Epithelial cell of prostate (primary cell): ENCODE measurements at places on chromosomes 6 and 20.
A peak's percentile ranks its signal among the peaks of the same experiment; 100 is the strongest.

DNA sequence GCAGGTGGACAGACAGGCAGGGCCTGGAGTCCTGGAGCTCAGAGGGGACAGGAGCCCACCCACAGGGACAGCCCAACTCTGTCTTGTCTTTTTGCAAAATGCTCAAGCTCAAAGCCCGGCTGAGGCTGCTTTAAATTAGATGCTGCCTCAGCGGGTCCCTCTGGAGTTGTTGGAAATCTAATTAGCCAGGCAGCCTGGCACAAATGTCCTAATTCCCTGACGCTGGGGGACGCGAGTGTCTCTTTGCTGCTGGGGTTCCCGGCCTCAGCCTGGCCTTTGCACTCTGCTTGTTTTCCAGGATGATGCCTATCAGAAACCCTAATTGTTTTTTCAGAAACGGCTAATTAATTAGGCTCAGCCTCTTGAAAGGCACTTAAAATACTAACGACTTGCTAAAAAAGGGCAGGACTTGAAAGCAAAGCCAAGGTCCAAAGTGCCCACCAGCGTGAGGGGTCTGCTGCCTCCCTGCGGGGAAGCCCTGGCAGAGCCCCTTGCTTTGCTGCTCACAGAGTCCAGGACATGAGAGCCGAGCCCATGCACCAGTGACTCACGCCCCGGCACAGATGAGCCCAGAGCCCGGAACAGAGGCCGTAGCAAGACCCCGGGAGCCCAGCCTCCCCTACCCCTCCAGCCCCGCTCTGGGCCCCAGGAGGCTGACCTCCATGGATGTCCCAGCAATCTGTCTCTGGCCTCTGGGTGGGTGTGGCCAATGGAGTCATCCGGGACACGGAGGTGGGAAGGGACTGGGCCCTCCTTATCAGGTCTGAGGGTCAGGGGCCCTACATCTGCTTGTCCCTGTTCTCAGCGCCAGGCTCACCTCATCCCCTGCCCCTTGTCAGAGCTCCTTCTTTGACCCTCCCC lies 46.0 kb upstream of the BHLHE23 start:
- no peak for DNase-seq

- DNase-seq, result no peak
These were observed 524.3 kb downstream of the PRKN start for GRCh38 chr6:162203287-162203686.

DNA sequence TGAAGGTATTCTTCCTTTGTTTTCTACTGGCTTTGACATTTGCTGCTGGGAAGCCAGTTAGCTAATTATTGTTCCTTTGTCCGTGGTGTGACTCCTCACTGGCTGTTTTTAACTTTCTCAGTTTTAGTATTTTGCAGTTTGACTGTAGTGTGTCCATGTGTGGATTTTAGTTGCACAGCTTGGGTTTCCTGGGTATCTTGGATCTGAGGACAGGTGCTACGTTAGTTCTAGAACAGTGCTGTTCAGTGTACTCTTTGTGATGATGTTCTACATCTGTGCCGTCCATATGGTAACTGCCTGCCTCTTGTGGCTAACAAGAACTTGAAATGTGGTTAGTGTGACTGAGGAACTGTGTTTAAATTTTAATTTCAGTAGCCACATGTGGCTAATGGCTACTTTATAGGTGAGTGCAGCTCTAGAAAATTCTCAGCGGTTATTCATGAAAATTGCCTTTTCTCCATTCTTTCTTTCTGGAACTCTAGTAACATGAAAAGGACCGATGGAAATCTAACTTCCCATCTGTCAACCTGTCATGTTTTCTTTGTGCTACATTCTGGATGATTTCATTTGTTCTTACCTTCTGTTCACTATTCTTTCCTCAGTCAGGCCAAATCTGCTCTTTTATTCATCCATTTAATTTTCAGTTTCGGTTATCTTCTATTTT lies 7.4 kb downstream of the SNX9 start:
- DNase-seq, result no peak

- no peak for DNase-seq
These were observed 29.7 kb downstream of the ESR1 start for GRCh38 chr6:151837223-151837622.

- DNase-seq, result no peak
These were observed 52.0 kb upstream of the BMP2 start for GRCh38 chr20:6715401-6715941.

- no peak for DNase-seq
These were observed 20.4 kb downstream of the SNPH start for GRCh38 chr20:1286267-1287024.

DNA sequence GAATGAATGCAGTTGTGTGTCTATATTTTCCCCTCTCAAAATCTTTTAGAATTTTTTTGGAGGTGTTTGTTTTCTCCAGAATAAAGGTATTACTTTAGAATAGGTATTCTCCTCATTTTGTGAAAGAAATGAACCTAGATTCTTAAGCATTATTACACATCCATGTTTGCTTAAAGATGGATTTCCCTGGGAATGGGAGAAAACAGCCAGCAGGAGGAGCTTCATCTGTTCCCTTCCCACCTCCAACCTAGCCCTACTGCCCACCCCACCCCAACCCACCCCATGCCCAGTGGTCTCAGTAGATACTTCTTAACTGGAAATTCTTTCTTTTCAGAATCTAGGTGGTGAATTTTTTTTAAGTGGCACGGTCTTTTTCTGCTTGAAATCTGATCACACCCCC lies 127.8 kb downstream of the CD109 start:
- no peak for DNase-seq

GRCh38 chr20:38219006-38219950 lies 41.3 kb downstream of the KIAA1755 start:
- DNase-seq, result no peak

DNA sequence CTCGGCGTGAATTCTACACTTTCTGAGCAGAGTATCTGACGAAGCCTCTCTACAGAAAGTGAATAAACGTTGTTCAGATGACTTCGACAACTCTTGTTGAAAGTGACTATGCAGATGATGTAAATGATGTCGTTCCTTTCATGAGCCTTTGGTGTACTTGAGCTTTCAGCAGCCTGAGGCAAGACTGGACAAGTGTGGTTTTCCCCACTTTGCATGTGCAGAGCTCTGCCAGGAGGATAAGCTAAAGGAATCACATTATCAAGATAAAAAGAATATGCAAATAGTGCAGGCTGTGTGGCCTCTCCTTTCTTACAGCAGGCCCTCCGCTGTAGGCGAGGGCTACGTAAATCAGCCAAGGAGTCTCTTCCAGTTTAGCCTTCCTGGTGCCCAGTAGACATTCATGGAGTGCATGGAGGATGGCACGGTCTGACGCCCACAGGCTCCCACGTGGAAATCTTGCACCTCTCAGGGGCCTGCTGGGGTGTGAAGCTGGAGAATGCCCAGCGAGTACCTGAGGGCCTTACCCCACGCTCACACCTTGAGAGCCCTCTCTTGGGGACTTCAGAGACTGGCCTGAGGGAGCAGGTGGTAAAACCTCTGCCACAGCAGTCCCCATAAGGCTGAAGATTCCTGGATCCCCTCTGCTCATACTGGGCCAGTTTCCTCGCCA lies 54.9 kb downstream of the RPP40 start:
- DNase-seq, result no peak

GRCh38 chr20:54208548-54209176 lies 775 bp downstream of the PFDN4 start:
- DNase-seq, result no peak

- DNase-seq, result no peak
These were observed 69.4 kb downstream of the SLC22A3 start for GRCh38 chr6:160417550-160417949.

- no peak for DNase-seq
These were observed 60.3 kb downstream of the RSPO3 start for GRCh38 chr6:127178746-127179145.

DNA sequence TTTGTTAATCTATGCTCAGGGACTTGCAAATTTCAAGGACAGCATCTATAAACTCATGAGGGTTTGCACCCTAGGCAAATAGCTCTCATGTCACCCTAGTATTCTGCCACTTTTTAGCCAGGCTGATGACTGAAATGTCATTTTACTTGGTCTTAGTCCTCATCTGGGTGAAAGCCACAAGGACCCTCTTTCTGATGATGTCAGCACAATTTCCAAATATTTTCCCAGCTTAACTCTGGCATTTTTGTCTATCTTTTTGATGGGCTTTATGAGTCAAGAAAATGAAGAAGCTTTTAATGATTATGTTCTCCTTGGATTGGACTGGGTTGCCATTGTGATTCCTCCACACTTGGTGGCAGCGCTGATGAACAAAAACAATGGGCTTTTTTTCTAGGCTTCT lies 420.1 kb upstream of the BTBD3 start:
- no peak for DNase-seq

DNA sequence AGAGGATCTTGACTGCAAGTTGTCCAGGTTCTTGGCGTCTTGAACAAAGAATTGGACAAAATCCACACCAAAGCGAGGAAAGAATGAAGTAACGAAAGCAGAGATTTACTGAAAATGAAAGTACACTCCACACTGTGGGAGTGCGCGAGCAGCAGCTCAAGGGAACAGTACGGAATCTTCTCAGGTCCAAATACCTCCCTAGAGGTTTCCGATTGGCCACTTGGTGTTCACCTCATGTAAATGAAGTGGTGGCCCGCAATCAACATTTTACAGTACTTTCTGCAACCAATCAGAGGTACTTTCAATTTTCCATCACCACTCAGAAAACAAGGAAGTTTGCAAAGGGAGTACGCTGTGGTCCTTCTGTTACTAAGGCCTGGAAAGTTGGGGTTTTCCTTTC lies 122.4 kb downstream of the PTPRK start:
- DNase-seq, result no peak

GRCh38 chr6:100466410-100467128 lies 1.8 kb upstream of the SIM1 start:
- DNase-seq, result no peak

DNA sequence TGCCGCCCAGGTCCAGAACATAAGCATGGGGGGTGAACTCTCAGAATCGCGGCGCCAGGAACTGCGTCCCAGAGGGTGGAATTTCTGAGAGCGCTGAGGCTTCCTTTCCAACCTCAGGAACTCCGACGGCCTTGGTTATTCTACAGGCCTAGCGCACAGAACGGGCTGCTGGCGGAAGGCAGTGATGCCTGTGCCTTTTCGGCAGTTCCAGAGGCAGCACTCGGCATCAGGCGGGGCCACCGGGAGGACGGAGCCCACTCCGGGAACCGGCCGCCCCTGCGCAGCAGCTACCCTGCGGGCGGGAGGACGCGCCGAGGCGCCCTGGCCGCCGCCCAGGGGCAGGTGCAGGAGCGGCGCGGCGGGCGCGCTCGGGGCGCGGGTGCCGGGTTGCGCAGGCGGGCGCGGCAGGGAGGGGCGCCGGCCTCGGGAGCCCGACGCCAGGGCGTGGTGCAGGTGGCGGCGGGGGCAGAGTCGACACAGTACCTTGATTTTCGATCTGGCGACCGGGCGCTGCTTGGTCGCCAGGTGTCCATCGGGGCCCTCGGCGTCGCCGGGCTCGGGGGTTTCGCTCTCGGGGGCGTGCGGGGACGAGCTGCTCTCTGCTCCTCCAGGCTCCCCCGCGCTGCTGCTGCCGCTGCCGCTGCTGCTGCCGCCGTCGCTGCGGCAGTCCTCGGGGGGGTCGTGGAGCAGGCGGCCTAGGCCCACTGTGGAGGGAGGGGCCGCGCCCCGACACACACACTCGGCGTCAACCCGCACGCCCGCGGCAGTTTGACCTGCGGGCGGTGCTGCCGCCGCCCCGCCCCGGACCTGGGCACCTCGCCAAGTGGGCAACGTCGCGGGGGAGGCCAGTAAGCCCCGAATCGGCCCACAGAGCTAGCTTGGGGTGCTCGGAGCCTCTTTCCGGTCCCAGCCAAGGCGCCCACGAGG lies 1.3 kb downstream of the OVOL2 start:
- DNase-seq, result no peak

GRCh38 chr6:127737768-127738167 lies 160.8 kb downstream of the C6orf58 start:
- peak; percentile 1 for DNase-seq

GRCh38 chr6:126333729-126334128 lies 6.2 kb upstream of the CENPW start:
- DNase-seq, result no peak

DNA sequence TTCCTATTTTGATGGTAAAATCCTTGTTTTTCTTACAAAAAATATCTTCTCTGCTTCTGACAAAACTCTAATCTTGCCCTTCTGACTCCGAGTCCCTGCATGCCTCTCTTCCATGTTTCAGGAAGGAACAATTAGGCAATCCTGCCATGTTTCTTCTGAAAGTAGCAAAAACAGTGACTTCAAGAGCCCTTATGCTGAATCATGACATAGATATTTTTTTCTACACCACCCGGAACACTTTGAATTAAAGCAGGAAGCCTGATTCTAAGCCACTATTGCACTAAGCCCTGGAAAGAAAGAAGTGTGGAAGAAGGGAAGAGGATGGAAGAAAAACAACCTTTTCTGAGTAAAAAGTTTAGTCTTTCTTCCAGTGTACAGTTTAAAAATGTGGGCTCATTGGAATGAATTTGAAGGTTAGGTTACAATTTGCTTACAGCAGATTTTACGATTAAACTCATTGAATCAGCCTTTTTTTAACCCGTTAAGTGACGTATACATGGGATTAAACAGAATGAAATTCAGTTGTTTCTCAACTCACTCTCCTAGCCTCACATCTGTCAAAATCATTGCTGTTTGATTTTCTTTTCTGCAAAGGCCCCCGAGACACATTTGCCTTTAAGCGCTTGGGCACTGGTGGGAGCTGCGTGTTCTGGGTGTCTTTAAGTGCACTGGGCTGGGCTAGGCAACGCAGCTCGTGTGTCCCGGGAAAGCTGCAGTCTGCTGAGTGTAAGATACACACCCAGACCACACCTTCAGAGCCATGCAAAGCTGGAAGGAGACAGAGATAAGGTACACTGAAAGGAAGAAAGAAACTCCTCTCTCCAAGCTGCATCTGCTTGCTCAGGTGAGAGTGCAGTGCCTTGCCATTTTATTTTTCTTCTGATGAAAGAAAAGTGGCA lies 159.4 kb upstream of the CITED2 start:
- no peak for DNase-seq

GRCh38 chr20:8020314-8021079 lies 936 bp upstream of the TMX4 start:
- DNase-seq, result no peak

- no peak for DNase-seq
These were observed 131.5 kb downstream of the MACROD2 start for GRCh38 chr20:14126856-14127255.

DNA sequence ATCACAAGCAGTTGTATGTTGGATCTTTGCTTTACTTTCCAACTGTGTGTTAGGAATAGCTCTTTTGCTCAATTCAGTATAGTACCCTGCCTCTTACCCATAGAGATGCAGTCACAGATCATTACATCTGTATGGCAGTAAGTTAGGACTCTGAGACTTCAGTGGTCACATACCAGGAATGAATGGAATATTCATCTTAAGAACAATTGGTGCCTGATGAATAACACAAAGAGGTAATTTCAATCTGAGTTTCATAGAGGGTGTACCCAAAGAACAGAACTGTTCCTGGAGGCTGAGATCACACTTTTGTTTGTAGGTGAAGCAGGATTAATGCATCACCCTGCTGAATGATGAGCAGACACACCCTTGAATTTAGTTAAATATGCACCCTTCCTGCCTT lies 28.7 kb upstream of the KIF13A start:
- peak; percentile 90 for DNase-seq

- DNase-seq, result no peak
These were observed 51.5 kb upstream of the TMEM170B start for GRCh38 chr6:11486051-11486450.

- no peak for DNase-seq
These were observed 15.8 kb downstream of the NCOA5 start for GRCh38 chr20:46074006-46074405.

GRCh38 chr6:3484192-3484591 lies 27.3 kb upstream of the SLC22A23 start:
- peak; percentile 22 for DNase-seq

- DNase-seq, result no peak
These were observed 29.1 kb upstream of the SASH1 start for GRCh38 chr6:148313488-148313887.
